Hematopoietic multipotent progenitor cell treated with erythropoietin and hydrocortisone succinate and interleukin-3 and kit ligand, for 17 days (in vitro differentiated cells): ENCODE measurements at places on chromosomes 4 and X.

DNA sequence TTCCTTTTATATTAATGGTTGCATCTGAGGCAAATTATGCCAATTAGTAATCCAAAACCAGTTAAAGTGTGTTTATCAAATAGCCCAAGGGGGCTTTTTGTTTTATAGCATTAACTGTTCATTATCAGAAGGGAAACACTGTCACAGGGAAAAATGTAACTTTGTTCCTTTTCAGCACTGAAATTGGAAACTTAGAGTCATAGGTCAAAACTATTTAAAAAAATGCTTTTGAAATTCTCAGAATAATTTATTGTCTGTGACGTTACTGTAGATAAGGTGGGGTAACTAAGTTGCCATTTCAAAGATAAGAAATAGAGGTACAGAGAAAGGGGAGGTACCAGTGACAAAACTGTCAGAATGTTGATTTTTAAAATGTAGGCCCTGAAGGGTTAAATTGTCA is 129.3 kb downstream of the AKAP4 start:
- no peak for DNase-seq

- no peak for DNase-seq
These were observed 120.4 kb downstream of the NDST3 start for GRCh38 chr4:118154649-118155048.

GRCh38 chr4:74109870-74110605 is 11.0 kb upstream of the CXCL2 start:
- no peak for DNase-seq

GRCh38 chr4:33831442-33832066 is 2412.8 kb downstream of the ARAP2 start:
- DNase-seq = no peak

DNA sequence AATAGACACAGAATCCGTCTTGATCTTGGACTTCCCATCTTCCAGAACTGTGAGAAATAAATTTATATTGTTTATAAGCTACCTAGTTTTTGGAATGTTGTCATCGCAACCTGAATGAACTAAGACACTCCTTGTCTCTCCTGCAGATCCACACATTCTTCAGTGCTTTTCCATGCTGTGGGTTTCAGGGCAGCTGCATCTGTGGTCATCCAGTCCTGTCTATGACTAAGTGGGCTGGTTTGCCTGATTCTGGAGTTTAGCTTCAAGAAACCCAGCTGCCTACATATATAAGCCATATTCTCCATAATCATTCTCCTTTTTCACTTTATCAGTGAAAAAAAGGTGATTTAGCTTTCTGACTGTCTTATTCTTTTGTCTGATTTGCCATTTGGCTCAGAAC is 170.3 kb upstream of the KIT start:
- DNase-seq = no peak

GRCh38 chr4:7822877-7823276 is 116.8 kb downstream of the AFAP1 start:
- no peak for DNase-seq
